NCI-H1048 (cell line): ENCODE measurements at places on chromosomes 2 and 18.

DNA sequence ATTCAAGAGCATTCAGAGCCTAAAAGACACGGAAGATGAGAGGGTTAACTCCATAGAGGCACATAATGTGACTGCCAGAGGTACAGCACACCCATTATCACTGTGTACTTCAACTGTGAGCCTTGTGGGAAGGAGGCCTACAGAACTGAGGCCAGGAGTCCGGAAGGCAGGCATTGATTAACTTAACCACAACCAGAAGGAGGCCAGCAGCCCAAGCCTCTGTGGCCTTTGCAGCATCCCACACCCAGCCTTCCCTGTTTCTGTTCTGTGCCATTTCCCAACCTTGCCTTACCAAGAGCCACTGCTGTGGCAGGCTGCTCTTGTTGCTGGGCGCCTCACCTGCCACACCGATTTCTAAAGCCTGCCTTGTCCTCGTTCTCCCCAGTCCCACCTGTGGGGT is 27.2 kb downstream of the SIGLEC15 start:
- DNase-seq: no peak

DNA sequence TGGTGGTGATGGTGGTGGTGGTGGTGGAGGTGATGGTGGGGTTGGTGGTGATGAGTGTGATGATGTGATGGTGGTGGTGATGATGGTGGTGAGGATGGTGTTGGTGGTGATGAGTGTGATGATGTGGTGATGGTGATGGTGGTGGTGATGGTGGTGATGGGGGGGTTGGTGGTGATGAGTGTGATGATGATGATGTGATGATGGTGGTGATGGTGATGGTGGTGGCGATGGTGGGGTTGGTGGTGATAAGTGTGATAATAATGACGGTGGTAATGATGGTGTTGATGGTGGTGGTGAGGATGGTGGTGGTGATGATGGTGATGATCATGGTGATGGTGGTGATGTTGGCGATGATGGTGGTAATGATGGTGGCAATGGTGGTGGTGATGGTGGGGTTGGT is 67.7 kb downstream of the RRM2 start:
- DNase-seq: no peak

GRCh38 chr18:7170292-7170691 is 52.7 kb upstream of the LAMA1 start:
- no peak for DNase-seq

DNA sequence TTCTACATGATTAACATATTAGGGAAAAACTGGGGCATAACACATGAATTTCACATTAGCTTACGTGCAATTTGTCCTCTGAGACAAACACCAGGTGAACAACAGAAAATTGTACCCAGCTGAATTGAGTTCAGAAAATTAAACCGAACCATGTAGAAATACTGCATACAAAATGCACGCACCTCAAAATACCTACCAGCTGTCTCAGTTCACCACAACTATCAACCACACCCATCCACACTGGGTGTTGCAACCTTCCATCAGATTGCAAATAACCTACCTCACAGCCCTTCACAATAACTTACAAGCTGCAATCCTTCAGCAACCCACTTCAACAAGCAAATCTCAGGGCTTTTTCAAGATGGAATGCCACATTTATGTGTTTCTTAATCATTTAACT is 55.9 kb downstream of the UNC50 start:
- DNase-seq: no peak

GRCh38 chr2:28552045-28552823 is 56.4 kb downstream of the PLB1 start:
- DNase-seq: no peak

DNA sequence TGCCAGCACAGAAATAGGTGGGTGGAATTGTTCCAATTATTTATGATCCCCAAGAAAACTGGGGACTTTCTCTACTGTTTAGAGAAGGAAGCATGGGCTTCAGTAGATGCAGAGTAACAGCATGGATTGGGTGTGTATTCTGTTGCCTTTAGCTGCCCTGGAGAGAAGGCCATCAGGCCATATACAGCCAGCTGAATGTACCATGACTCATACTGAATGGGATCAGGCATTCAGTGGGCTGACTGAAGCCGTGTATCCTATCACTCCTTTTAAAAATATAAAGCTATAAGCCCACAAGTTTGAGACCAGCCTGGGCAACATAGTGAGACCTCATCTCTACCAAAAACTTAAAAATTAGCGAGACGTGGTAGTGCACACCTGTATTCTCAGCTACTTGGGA is 16.7 kb upstream of the PLEKHM3 start:
- no peak for DNase-seq

- no peak for DNase-seq
Observed at GRCh38 chr2:2879781-2880180, 497.8 kb downstream of the EIPR1 start.

DNA sequence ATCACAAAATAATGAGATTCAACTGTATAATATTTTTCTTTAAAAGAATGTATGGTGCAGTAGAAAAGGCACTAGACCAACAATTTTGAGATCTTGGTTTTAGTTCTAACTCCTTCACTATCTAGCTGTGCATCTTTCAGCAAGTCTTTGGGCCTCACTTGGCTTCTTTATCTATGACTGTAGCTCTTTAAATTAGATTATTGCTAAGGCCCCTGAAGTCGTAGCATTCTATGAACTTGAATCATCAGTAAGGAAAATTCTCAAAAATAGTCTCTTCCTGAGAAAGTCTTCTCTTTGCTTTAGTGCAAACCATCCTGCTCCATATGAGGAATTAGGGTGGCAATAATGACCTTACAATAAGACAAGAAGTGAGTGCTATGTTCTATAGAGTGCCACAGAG is 140.4 kb downstream of the FTCDNL1 start:
- DNase-seq: no peak

GRCh38 chr2:142940606-142941223 is 63.3 kb downstream of the KYNU start:
- no peak for DNase-seq

DNA sequence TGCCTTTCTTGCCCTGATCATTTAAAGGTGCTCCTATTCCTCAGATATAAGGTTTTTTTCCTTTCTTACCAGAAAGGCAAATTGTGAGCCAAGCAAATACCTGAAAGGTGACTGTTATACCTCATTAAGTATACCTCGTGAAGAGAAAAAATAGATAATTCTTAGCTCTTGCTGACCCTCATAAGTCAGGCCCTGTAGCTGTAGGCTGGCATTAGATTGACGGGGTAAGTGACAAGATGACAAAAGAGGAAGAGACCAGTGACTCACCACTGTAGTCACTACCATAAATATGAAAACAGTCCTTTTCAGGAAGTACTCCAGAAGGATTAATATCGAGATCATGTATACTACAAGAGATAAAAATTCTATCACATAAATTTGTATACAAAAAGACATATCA is 104.6 kb downstream of the PTPN4 start:
- DNase-seq: no peak

DNA sequence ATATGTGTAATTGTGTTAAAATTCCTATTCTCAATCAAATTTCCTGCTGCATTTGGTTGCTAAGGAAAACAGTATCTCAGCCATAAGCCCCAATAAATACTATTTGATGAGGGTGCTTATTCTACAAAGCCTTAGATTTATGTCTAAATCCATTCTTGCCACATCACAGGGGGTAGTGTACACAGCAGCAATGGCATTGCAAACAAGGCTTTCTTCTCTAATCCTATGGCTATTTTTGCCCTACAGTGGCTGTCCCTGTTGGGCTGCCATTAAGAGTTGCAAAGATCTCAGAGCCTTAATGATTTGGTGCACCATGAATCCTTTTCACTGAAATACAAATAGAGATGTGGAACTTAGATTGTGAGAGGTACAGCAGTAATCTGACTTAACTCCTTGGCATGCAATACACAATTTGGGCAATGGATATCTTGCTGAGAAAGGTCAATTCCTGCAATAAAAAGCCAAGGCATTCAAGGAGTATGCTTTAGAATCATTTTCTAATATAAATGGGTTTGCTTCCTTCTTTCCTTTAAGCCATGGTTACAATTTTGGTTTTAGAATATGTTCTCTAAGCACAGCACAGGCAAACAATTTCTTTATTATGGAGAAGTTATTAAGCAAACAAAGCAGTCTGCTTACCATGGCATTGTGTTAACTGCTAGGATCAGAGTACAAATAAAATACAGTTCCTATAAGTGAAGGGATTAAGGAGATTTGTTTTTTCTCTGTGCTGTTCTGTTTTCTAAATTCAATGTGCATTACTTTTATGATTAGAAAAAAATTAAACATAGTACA is 69.8 kb upstream of the CD302 start:
- DNase-seq: no peak

GRCh38 chr2:31241625-31242270 is 7.8 kb downstream of the EHD3 start:
- DNase-seq: no peak

GRCh38 chr18:59228351-59228750 is 8.4 kb downstream of the GRP start:
- no peak for DNase-seq

DNA sequence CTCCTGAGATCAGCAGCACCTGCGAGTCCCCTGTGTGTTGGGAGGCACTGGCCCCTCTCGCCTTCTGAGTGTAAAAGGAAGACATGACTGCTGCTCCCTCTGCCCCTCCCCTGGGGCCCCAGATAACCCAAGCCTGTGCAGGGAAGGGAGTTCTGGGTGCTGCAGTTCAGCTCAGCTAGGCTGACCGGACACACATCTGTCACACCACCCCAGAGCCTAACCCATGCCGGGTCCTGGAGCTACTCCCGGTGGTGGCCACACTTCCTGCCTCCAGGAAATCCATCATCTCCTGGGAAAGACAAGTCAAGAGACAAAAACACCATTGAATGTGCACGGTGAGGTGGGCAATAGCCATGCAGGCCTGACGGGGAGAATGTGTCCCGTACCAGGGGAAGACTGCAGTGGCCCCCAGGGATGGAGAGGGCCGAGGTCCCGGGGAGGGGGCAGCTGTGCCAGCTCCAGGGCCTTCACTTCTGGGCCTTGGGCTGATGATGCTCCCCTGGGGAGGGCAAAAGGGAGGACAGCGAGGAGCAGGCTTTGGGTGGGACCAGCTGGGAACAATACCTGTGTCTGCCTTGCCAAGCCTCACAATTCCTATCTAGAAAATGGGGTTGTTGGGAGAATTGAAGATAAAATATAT is 210.6 kb downstream of the TFCP2L1 start:
- DNase-seq: no peak

- no peak for DNase-seq
Observed at GRCh38 chr18:2597639-2598038, 26.3 kb downstream of the NDC80 start.

DNA sequence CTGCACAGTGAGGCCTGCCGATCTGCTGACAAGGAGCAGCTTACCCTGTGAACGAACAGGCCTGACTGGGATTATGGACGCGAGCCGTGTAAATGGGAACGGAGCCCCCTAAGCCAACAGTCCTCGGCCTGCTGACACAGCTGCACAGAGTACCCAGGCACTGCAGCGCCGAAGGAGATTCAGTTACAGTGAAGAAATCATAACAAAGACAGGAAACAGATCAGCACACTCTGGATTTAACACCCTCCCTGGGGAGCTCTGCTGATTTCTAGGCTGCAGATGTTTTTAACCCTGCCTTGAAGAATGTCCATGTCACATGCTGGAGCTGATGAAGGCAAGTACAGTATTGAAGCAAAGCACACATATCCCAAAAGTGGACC is 43.4 kb downstream of the COLEC12 start:
- DNase-seq: no peak

DNA sequence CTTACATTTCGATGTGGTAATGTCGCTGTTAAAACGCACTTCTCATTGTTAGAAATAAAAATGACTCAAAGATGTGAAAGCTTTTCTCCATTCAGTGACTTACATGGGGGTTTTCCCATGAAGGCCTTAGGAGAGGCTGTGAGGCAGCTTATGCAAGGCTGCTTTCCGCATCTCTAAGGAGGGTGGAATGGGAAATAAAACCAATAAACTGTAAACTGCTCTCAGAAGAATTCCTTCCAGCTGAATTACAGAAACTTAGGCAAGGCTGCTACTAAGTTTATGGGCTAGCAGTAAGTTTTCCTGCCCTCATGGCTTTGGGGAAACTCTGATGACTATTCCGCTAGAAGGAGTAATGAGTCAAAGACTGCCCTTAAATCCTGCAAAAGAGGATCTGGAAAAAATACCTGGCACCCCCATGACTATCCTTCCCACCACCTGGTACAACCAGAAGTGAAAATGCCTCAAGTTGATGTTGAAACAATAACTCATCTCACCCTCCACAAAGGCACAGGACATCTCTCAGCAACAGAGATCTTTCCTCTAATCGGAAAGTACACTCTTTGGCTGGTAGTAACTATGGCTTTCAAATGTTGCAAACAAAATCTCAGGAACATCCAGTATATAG is 97.7 kb upstream of the SMAD7 start:
- DNase-seq: no peak

DNA sequence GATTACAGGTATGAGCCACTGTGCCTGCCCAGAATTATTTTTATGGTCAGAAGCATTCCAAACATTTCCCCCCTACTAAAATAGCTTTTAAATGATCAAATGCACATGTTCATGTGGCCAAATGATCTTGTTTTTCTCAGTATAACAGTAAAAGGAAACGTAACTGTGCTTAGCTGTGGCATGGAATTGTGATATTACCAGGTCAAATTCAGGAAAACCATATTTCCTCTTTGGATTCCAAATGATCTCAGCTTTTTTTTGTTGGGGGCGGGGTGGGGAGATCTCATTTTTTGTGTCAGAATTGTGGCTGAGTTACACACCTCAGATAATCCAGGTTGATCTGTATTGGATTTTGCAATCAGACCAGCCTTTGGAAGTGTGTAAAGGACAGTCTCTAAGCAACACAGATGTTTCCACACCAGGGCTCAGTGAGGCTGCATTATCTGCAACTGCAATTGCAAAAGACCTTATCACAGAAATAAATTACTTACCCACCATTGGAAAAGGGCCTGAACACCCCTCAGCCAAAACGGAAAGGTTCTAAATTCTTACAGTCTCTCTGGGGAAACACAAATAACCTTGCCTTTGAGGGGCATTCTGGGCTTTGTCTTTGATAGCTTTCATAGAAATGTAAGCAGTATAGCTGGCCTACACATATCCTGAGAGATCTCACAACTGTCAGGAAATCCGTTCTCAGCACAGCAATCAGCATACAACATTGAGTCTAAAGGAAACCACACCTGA is 8.4 kb downstream of the CASP10 start:
- DNase-seq: no peak

DNA sequence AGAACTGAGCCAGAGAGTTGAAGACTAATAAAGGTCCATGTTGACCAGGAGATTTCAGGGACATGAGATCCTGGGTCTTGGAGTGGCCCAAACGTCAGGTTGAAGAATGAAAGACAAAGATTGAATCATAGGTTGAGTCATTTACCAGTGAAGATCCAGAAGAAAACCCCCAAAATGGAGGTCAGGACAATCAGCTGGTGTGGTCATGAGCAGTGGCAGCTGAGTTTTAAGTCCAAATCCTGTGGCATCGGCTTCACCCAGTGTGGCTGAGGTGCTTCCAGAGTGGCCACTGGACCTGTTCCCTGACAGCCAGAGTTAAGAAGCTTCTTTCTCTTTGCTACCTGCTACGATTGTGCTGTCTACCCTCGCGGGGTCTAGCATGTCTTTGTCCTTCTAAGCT is 234.0 kb downstream of the BCL2 start:
- no peak for DNase-seq

DNA sequence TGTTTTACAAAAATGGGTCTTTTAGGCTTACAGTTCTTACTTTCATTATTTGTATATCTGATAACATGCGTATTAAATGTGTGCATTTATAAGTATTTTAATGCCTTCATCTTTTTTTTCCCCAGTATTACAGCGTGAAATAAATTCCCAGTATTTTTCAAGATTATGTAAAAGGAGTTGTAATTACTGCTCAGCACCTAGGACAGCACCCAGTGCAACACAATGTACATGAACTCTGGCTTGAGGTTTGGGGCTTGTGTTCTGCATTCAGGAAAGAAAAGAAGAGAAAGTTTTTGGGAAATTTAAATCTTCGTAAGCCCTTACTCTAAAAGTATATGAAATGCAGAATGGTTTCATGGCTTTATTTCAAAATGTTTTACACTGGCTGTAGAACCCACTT is 16.7 kb downstream of the ZNF638 start:
- DNase-seq: no peak
